ENCODE measurements at places on chromosomes 7 and 10.

- no peak for DNase-seq
Measured at GRCh38 chr7:13904689-13905088, 84.8 kb downstream of the ETV1 start.

DNA sequence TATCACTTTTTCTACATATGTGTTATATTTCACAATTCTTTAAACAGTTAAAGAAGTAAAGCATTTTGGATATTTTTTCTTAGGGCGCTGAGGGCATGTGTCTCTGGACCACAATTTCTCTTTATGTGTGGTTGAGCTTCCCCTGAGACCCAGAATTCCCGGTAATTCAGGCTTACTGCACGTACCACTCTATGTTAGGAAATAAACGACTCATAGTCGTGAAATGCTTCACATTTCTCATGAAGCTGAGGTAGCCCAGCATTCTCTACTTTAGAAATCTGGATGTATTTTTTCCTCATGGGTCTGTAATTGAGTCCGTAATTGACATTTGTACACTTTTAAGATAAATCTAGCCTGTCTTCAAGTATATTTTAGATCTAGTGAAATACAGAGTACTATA, 170.6 kb downstream of the FZD1 start:
- DNase-seq: no peak

DNA sequence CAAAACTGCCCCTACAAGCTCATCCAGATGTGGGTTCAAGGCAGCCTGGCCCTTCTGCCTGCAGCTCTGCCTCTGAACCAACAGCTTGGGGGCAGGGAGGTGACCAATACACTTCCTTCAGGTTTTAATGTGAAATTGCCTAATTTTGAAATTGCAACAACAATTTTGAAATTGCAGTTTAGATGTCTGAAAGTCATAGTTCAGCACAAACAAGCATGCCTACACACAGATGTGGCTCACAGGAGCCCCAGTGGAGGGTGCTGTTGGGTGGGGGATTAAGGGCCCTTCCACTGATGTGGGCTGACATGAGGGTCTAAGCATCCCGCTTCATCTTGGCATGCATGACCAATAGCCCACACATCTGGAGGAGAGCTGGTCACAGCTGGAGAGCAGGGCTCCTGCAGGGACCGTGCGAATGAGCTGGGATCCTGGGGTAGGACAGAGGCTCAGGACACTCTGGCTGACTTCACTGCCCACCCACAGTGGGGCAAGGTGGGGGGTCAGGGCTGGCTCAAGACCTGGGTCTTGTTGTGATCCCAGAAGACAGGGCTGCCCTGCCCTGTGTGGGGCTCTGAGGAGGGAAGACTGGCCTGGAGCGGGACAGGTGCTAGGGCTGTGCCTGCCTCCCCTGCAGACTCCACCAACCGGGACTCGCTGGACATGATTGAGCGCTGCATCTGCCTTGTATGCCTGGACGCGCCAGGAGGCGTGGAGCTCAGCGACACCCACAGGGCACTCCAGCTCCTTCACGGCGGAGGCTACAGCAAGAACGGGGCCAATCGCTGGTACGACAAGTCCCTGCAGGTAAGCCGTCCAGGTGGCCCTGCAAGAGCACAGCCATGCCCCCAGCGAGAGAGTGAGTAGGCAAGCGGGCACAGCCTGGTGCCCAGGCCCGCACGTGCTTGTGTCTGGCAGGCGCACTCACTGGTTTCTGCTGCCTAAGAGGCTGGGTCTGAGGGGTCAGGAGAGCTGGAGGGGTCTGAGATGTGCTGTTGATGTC, 32.3 kb downstream of the CHAT start:
- DNase-seq: no peak

DNA sequence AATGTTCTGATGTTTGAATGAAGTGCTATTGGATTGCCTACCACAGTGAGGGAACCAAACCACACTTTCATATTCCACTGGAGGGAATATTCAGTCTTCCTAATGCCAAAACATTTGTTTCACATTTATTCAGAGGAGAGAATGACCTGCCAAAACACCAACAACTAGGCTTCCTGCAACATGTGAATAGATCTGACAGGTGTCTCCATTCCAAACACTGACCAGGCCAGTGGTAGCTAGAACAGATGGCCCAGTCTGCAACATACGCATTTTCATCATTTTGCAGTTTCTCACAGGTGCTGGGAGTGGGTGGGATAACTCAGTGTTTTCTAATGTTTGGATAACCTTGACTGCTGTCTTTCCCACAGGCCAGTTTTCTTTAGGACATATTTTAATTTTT, 110.0 kb downstream of the RELN start:
- no peak for DNase-seq

DNA sequence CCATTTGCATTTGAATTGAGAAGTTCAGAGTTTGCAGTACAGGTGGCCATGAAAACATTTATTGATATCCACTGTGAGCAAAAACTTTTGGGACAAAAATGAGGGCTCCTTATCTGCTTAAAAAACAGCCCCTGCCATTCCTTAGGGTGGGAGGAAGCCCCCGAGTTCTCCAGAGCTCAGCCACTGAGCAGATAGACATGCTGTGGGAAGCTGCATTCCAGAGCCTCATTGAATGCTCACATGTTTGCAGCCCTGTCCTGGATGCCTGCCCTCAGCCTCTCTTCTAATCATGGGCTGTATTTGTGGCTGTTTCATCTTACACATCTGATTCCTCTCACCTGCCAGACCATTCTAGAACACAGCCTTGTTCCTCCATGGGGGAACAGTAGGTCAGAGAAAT, 33.3 kb downstream of the PLPP4 start:
- no peak for DNase-seq

GRCh38 chr10:104935656-104936055, 294.6 kb downstream of the SORCS3 start:
- no peak for DNase-seq

Measured in urinary bladder (tissue), 4 donors.